ENCODE measurements at places on chromosomes 7 and 10.

DNA sequence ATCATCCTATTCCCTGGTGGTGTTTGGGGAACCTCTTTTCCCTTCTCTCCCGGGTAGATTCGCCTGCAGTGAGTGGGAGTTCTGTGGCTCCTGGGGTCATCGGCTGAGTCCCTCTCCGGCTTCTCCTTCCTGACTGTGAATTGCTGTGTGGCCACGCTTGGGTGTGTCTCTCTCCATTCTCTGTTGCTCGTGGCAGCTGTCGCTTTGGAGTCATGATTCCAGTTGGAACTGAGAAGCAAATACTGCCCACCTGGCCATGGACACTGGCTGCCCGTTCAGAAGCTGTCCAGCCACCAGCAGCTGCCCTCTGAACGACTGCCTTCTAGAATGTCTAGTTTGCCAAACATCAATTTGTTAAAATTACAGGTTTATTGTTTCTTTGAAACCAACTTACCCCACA lies 23.1 kb upstream of the PITRM1 start:
- no peak for DNase-seq

- DNase-seq, result no peak
Measured at GRCh38 chr10:35685402-35685801, 43.3 kb upstream of the FZD8 start.

- DNase-seq, result no peak
Measured at GRCh38 chr7:2730846-2731770, 43.1 kb downstream of the AMZ1 start.

GRCh38 chr10:127920306-127921074 lies 13.6 kb downstream of the PTPRE start:
- DNase-seq, result no peak

DNA sequence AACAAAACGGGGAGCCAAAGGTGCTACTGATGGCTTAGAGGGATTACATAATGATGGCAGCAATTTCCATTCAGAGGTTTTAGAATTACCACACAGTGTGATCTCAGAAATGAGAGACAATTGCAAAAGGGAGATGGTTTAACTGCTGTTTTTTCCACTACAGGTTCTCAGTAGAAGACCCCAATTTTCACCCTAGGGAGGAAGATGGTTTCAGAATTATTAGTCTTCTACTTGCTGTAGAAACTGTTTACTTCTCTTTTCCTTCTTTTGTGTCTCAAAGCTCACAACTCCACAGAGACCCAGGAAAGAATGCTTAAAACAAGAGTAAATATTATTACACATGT lies 226.5 kb downstream of the INHBA start:
- DNase-seq, result no peak

- DNase-seq, result no peak
Measured at GRCh38 chr10:44752451-44753441, 158.4 kb upstream of the TMEM72 start.

GRCh38 chr7:24871770-24872169 lies 108.2 kb downstream of the OSBPL3 start:
- DNase-seq, result no peak

DNA sequence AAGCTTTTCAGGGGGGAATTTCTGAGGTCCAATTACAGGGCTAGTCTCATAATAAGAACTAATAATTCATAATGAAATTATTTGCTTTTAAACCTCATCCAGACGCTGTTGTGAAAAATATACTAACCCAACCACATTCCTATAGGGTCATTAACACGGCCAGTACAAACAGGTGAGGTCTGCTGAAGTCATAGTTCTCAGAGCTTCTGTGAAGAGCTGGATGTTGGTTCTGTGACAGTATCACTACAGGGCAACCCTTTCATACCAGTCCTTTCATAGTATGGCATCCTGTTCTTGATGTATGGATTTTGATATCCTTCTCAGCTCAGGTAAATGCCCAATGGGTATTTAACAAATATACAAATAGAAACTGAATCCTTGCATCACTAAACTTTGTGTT lies 62.3 kb upstream of the FAM133B start:
- no peak for DNase-seq

DNA sequence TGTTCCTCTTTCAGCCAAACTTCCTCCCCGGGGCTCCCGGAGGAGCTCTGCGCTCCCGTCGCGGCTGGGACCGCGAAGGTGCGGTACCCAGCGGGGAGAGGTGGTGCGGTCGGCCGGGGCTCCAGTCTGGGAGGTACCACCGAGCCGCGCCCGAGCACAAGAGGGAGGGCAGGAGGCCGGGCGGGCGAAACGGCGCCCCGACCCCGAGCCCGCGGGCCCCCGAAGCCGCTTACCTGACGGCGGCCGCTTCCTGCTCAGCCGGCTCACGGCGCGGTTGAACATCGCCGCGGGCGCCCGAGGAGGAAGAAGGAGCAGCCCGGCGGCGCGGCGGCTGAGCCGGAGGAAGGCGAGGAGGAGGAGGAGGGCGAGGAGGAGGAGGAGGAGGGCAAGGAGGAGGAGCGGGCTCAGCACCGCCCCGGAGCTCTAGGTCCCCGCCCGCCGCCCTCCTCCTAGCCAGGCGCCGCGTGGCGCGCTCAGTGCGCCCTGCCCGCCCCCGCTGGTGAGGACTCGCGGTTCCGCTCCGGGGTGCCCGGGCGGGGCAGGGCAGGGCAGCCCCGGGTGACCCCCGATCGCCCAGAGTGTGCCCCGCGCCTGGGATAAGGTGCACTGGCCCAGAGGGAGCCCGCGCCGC lies at the start of gene RGS10:
TSS of gene RGS10 (minus strand) at position 363 of the 631 bp plus-strand sequence. CDS start at position 282, 81 bp downstream.
- DNase-seq, result peak; percentile 18

DNA sequence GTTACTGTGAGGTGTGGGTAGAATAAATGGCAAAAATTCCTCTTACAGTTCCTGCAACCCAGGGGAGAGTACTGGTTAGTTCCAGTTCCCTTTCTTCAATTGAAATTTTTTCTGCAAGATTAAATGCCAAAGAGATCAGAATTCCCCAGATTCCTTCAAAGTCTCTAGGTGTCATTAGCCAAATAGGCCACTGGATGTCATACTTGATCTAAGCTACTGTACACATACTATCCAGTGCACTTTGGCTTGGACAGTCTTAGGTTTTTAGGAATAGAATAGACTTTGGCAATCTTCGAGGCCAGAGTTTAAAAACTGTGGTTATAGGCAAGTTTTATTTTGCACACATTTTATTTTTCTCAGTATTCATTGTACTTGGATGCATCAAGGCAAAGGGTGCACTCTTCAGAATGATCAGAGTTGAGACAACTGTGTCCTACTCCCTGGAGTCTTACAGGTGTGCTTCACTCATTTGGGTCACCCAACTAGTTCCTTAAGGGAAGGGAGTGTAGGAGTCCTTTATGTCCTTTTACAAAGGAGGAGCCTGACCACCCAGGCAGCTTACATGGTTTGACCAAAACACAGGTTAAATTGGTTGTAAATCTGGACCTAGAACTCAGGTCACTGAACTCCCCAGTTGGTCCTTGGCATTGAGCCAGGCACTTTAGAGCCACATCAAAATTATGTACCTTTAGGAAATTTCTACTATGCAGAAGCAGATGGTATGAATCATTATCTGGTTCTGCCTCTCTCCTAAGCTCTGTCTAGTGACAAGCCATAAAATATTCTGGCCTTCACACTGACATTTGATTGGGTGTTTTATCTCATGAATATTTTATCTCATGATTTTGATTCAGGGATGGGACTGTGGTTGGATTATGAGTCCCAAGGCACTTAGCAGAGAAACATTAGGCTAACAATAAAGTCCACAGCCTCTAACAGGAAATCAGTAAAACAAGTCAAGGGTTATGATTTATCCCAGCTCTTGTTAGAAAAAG lies 49.5 kb downstream of the ASAH2B start:
- peak; percentile 4 for DNase-seq

DNA sequence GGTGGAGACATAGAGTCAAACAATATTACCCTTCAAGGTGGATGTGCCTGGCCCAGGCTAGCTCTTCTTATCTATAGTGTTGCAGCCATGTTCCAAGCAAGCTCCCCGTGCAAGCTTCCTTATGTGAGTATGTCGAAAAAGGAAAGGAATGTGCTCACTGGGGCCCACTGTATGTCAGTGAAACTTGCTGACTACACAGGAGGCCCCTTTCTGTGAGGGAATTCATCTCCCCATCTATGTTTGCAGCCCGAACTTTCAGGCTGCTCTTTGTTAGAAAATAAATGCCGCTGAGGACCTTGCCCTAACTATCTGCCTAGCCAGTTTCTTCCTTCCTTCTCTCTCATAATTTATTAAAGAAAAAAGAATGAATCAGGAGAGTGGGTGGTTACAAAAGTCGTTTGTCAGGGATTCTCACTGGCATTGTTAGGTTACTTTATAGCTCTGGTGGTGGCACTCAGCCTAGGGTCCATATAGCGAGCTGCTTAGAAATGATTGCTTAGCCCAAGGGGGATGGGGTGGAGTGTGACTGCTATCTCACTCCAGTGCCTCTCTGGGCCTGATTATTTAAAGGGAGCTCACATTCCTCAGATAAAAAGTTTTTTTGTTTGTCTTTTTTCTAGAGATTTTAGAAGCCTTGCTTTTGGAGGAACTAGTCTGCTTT lies 302.1 kb downstream of the ABCA13 start:
- no peak for DNase-seq

- peak; percentile 37 for DNase-seq
Measured at GRCh38 chr7:73647725-73648592, 19.7 kb upstream of the VPS37D start.

GRCh38 chr10:85177767-85178166 lies 849.4 kb downstream of the CCSER2 start:
- no peak for DNase-seq

DNA sequence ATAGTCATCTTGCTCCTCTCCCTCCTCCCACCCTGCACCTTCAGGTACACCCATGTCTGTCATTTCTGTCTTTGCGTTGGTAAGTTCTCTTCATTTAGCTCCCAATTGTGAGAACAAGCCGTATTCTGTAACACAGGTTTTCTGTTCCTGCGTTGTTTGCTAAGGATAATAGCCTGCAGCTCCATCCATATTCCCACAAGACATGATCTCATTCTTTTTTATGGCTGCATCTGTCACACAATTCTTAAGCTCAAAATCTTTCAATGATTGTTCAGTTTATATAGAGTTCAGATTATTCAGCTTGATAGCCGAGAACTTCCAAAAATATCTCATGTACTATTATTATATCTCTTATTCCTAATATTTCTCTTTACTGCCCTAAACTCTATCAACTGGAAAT lies 16.0 kb upstream of the TMEM168 start:
- no peak for DNase-seq

- no peak for DNase-seq
Measured at GRCh38 chr10:112261281-112261822, 21.8 kb upstream of the TECTB start.

GRCh38 chr10:86344714-86345161 lies 21.9 kb downstream of the GRID1 start:
- DNase-seq, result peak; percentile 37

- peak; percentile 88 for DNase-seq
Measured at GRCh38 chr7:91940572-91941341, at the start of gene AKAP9. Gene AKAP9 (plus strand): TSS chr7:91940862. CDS start chr7:91941100, 238 bp downstream.

DNA sequence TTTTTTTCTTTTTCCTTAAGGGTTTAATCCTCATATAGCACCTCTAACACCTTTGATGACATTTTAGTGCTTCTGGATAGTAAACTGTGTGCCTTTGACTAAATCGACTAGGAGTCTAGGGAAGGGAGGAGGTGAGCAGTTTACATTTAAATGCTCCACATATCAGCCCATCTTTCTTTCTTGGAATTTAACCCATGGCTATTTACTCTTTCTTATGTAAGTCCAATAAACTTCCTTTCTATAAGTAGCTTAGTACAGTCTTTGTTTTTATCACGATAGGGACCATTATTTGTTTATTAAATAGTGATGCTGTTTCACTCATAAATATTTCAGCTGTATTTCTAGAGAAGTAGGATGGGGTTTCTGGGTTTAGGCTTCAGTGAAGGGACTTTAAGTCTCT lies 669.9 kb downstream of the AUTS2 start:
- DNase-seq, result no peak

- DNase-seq, result no peak
Measured at GRCh38 chr10:5584895-5585516, 60.2 kb downstream of the CALML3 start.

DNA sequence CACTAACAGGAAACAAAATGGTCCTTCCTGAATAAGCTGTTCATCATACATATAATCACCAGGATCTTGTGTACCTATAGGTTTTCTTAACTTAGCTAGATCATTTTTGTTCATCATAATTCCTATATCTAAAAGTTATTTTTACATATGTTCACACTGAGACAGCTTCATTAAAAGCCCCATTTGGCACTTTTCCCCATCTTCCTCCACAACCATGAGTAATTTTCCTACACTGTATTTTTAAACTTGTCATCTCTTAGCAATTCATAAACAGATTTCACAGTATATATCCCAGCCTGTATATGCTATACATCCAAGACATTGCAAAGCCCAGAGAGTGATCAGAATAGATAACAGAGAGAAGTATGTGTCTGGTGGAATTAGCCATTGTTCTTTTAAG lies 28.3 kb downstream of the ZNF365 start:
- DNase-seq, result no peak

GRCh38 chr7:27122077-27122910 lies 8.3 kb downstream of the HOXA4 start:
- DNase-seq, result no peak

- peak; percentile 18 for DNase-seq
Measured at GRCh38 chr10:43137717-43138020, 576 bp upstream of the CSGALNACT2 start.

GRCh38 chr7:100561491-100562194 lies 12.1 kb downstream of the SAP25 start:
- no peak for DNase-seq

- DNase-seq, result no peak
Measured at GRCh38 chr10:98391065-98391464, 23.9 kb downstream of the PYROXD2 start.

DNA sequence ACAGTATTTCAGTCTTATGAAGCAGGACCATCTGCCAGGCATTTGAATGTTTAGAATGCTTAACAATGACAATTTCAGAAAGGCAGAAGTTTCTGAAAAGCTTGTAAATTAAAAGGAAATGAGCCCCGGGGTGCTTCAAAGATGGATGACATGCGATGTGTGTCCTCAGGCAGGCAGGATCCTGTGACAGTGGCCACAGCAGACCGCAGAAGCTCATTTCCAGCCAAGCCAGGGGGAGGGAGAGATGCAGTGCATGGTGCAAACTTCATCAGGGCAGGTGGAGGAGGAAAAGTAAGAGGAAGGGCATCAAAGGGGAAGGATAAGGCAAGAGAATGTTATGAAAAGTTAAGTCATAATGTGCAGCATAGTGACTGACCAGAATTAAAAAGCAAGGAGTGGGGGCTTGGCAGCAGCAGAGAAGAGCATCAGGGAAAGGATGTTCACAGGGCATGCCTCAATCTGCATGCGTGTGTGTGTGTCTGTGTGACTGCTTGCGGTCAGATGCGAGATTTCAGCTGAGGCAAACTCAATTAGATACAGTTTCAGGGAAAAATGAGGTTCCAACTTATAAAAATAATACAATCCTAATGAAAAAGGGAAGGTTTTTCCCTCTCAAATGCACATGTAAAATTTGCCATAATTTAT lies 173.7 kb downstream of the COBL start:
- no peak for DNase-seq

DNA sequence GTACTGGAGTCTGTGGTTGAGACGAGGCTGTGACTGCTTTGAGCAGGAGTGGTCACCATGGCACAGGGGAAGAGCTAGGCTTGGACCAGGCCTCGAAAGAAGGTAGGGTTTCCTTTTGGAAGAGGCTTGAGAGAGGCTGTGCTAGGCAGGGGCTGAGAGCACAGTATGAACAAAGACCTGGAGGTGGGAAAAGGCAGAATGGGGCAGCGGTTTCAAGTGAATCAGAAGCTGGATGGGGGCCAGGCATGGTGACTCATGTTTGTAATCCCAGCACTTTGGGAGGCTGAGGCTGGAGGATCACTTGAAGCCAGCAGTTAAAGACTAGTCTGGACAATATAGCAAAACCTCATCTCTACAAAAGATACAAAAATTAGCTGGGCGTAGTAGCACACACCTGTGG lies 65.9 kb downstream of the CLIP2 start:
- peak; percentile 29 for DNase-seq

All from NCI-H345 (cell line).